Activated T-cell treated with anti-CD3 and anti-CD28 coated beads, Interleukin-2, amount 50 U/mL, for 72 hours (primary cell): ENCODE measurements at places on chromosomes 3 and 15. TPM values are rescaled to one million over a fixed set of nuclear protein-coding genes. Genes with fewer than 3 reads are reported as not detected.

GRCh38 chr3:47601281-47601680, 22.6 kb upstream of the CSPG5 start:
- DNase-seq: no peak

- DNase-seq: no peak
Measured at GRCh38 chr15:27845535-27846369, 253.4 kb downstream of the OCA2 start.

DNA sequence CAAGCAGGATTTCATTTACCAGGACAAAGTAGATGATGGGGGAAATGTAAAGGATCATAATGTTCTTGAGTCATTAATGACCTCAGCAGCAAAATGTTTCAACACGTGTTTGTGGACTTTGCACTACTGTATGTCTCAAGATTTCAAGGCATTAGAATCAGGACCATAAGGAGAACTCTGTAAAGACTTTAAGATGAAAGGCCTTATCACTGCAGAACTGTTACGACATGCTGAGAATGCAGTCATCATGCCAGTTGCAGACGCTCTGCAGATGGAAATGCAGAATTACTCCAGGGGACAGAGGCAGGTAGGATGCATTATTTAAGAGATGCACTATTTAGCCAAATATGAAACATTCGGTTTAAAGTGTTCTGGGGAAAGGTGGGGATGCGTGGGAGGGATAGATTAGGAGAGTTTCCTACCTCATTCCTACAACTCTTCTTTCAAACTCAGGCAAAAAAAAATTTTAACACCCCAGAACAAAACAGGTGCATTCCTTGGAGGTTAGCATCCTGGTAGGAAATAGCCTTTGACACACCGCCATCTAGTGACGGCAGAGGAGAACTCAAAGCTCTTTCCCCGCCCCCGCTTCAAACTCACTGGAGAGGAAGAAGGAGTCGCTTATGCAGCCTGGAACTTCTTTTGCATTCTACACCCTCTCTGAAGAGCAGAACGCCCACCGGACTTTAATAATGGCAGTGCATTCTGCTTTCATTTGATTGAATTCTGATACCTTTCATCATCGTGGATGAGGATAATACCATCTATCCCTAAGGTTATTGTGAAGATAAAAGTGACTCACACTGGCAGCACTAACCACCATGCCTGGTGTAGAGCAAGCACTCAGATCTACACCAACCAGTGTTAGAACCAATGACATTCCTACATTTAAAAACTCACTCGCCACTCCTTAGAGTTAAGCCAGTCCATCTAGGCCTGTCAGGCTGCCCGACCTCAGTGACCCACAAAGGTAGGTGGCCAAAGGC, 43.1 kb upstream of the TOPAZ1 start:
- peak; percentile 75 for DNase-seq

- no peak for DNase-seq
Measured at GRCh38 chr3:43379343-43379742, 93.0 kb downstream of the SNRK start.

GRCh38 chr15:57167821-57168395, 208.4 kb upstream of the CGNL1 start:
- DNase-seq: no peak

- DNase-seq: no peak
Measured at GRCh38 chr3:42745776-42746454, 27.1 kb downstream of the CCDC13 start.

DNA sequence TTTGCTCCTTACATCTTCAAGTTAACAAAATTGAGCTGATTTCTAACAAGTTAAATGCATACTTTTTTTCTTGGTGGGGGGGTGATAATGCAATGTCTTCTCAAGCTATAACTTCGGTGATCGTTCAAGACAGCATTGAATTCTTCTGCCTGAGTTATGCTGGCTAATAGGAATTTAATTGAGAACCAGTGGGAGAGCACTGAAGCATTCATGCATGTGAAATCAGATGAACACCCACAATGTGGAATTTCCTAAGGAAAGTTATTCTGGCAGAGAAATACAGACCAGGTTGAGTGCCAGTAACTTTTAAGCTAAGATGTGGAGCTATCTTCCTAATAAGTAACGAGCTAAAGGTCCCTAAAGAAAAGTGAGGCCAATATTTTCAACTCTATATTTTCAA, 3.0 kb downstream of the SPATA16 start:
- no peak for DNase-seq

GRCh38 chr3:132542577-132542976, 54.5 kb upstream of the ACKR4 start:
- DNase-seq: no peak

DNA sequence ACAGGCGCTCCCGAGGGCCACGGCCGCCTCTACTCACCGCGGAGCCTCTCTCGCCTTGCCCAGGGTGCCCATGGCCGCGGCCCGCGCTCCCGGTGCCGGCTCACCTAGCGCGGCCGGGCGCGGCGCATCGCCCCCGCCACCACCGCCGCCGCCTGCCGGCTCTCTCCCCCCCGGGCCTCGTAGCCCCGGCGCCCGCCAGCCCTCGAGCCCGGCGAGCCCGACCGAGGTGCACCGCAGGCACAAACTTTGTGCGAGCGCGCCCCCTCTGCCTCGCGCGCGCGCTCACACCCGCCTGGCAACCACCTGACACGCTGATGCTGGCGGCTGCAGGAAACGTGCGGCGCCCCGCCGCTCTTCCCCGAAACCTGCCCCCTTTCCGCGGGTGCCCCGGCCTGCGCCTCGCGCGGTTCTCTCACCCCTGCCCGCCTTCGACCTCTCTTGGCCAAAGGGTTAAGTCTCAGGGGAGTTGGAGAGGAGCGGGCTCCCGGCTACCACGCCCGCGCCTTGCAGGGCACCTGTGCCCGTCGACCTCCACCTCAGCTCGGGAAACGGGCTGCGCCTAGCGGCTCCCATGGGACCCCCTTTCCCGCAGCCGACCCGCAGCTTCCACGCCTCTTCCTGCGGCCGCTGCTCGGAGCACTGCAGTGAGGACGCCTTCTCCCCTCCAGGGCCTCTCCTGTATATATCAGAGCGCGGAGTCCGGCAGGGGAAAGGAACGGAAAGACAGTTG, at the start of gene RASGRP1:
RASGRP1 (minus strand) TSS at position 258 of the 730 bp plus-strand sequence; CDS start at position 72, 186 bp downstream.
- peak; percentile 91 for DNase-seq

DNA sequence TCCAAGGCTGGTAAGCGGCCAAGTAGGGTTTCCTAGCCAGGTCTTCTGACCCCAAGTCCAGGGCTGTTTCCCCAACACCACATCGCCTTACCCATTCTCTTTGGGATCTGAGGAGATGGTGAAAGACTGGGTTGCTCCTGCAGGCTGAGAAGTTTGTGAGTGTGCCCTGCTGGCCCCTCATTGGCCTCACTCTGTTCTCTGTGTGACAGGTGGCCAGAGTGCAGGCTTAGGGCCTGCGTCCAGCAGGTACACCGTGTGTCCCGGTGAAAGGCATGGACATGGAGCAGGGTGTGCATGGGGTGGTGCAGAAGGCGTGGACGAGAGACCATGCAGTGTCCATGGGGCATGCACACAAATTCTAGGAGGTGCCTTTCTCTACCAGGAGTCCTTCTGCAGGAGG, 91.3 kb downstream of the DGKG start:
- no peak for DNase-seq

GRCh38 chr3:147119989-147120388, 286.4 kb downstream of the ZIC4 start:
- no peak for DNase-seq

- peak; percentile 33 for DNase-seq
Measured at GRCh38 chr15:22263738-22264137, 183.4 kb downstream of the OR4M2 start.

DNA sequence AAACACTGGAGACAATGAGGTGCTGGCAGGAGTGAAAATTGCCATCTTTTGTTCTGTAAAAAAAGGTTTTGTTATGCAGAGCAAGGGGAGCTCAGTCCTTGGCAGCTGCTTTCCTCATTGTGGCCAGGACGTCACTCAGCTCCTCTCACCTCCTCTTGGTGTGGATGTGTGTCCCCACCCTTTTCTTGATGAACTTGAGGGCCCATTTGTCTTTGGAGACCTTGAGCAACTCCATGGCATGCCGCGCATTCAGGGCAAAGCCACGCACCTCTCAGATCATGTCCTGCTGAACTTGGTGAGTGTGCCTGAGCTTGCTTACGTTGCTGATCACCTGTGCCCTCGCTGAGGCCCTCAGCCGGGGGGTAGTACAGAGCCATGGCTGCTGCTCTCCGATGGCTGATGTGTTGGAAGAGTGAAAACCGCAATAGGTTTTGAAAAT, 24.5 kb upstream of the BDH1 start:
- no peak for DNase-seq

DNA sequence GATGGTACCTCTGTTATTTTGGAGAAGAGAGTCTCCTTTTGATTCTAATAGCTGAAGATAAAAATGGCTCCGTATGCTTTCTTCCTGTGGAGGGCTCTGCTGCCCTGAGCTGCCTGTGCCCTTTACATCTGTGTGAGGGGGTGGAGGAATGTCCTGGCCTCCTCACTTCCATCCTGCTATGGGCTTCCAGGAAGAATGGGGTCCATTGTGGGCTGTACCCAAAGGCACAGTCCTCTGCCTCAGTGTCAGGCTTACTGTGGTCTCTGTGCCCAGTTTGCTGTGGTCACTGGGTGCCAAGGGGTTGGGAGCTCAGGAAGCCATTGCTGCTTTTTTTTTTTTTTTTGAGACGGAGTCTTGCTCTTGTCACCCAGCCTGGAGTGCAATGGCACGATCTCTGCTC, 14.4 kb downstream of the DAG1 start:
- no peak for DNase-seq

- no peak for DNase-seq
Measured at GRCh38 chr3:158918451-158918850, 116.6 kb downstream of the MFSD1 start.

DNA sequence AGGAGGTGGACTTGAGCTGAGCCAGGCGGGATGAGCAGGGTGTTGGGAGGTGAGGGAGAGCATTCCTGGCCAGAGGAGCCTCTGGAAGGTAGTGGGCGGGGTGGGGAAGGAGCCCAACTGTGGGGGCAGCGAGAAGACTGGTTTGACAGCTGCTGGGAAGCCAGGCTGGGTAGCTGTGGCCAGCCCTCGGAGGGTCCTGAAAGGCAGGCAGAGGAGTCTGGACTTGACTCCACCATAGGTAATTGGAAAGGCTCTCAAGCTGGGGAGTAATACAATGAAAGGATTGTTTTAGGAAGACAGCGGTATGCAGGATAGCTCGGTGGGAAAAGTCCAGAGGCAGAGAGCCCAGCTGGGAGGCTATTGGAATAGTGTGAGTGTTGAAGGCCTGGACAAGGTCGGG, 17.2 kb downstream of the EPHB3 start:
- no peak for DNase-seq

DNA sequence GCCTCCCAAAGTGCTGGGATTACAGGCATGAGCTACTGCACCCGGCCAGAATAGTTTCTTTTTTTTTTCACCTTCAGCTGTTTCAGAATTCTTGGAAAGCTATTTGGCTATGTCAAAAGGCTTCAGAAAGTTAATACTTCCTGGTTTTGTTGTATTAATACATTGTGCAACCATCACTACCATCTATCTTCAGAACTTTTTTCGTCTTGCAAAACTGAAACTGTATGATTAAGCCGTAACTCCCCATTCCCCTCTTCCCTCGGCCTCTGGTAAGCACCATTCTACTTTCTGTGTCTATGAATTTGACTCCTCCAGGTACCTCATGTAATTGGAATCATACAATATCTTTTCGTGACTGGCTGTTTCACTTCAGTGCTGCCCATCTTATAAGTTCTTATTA, 5.2 kb upstream of the NOX5 start:
- no peak for DNase-seq

GRCh38 chr3:55541456-55541855, 54.4 kb upstream of the WNT5A start:
- DNase-seq: no peak

DNA sequence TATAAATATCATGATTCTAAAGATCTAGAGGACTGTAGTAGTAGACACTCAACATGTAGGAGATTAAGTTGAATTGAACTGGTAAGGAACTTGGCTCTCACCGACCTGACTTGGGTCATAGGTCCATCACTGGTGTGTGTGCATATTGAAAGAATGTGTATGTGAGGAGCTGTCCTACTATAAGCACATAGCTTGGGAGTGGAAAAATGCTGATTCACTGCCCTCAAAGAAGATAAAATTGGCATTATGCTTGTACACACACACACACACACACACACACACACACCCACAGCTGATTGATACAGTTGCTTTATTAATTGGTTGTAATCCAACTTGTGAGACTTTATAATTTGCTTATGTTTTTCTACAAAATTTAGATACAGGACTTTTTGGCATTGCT, 411.0 kb upstream of the NR2F2 start:
- DNase-seq: no peak

DNA sequence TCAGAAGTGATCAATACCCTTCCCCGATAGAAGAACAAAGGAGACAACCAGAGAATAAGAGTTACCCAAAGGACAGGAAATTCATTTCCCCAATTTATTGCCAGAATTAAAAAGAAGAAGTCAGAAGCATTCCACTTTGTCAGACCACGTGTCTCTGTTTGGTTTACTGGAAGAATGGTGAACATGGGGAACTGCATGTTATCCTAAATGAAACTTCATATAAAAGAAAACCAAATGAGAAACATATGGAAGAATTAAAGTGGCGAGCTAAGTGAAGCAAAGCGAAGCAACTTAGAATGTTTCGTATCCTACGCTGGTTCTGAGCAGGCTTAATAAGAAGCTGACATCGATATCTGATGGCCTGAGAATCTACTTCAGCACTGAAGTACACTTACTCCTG, 190.7 kb downstream of the MAGI1 start:
- no peak for DNase-seq

GRCh38 chr15:49905221-49905620, 213.8 kb downstream of the ATP8B4 start:
- no peak for DNase-seq

DNA sequence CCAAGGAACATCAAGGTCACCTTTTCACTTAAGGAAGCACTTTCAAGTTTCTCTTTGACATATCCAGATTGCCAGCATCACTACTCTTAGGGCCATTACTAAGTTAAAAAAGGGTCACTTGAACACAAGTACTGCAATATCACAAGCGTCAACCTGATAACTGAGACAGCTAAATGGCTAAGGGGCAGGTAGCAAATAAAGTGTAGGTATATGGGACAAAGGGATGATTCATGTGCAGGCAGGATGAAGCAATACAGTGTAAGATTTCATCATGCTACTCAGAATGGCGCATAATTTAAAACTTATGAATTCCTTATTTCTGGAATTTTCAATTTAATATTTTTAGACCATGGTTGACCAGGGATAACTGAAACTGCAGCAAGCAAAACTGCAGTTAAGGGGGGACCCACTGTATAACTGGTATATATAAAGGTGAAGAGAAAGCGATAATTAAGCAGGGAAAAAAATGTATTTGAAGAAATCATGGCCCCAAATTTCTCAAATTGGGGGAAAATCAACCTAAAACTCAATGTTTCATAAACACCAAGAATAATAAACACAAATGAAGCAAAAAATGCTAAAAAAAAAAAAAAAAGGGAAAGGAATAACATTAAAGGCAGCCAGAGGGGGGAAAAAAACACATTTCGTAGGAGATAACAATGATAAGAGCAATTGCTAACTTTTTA, 13.1 kb downstream of the CCR1 start:
- DNase-seq: no peak

The CIDEC gene
- total RNA-seq: not detected

The HESX1 gene
- total RNA-seq: 0.62 TPM

The TRH gene
- not detected for total RNA-seq

The MANF gene
- total RNA-seq: 141 TPM

The SNTN gene
- total RNA-seq: not detected

The SLC22A14 gene
- total RNA-seq: 0.21 TPM
